ENCODE measurements at places on chromosomes 13 and 19.

GRCh38 chr19:10518444-10519361, 1.5 kb upstream of the S1PR5 start:
- peak; percentile 58 for DNase-seq

DNA sequence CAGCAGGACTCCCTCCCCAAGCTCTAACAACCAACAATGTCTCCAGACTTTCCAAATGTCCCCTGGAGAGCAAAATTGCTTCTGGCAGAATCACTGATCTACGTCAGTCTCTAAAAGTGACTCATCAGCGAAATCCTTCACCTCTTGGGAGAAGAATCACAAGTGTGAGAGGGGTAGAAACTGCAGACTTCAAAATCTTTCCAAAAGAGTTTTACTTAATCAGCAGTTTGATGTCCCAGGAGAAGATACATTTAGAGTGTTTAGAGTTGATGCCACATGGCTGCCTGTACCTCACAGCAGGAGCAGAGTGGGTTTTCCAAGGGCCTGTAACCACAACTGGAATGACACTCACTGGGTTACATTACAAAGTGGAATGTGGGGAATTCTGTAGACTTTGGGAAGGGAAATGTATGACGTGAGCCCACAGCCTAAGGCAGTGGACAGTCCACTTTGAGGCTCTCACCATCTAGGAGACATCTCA, 6.2 kb upstream of the CEACAM5 start:
- no peak for DNase-seq

- DNase-seq: no peak
Measured at GRCh38 chr13:107375701-107376340, 807.9 kb upstream of the ARGLU1 start.

- DNase-seq: peak; percentile 51
Measured at GRCh38 chr19:53157626-53158025, 1.2 kb downstream of the ZNF347 start.

DNA sequence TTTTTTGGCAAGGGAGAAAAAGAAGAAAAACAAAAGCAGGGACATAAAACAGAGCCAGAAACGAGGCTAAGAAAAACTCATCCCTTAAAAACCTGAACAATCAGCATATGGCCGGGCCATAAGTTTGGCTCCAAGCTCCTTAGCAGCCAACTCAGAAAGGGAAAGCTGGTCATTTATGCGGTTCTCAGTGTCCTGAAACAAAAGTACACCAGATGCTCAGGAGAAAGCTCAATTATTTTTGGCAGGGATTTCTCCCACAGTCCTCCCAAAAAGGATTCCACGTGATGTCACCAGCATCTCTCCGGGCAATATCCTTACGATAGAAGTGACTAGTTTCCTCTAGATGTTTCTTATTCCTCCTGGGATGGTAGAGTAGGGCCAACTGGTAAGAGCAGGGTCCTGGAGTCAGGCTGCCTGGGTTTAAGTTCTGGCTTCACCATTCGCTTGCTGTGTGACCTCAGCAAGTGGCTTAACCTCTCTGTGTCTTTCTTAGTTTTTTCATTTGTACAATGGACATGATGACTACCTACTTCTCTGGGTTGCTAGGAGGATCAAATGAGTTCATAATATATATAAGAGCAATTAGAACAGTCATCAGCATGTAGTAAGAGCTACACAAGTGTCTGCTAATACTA, 34.0 kb downstream of the PIN1 start:
- DNase-seq: no peak

DNA sequence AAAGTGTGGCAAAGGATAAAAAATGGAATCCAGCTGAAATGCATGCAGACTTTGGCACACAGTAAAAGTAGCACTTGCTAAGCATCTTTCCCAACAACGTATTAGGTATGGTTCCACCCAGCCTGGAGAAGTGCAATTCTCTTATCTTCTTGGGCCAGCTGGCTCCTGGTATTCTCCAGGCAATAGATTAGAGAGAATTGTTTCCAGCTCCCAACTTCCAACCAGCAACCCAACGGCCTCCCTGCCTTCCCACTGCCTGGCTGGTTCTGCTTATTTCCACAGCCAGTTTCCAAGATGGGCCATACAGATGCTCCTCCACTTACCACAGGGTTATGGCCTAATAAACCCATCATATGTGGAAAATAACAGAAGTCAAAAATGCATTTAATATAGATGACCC, 133.4 kb downstream of the OXGR1 start:
- no peak for DNase-seq

DNA sequence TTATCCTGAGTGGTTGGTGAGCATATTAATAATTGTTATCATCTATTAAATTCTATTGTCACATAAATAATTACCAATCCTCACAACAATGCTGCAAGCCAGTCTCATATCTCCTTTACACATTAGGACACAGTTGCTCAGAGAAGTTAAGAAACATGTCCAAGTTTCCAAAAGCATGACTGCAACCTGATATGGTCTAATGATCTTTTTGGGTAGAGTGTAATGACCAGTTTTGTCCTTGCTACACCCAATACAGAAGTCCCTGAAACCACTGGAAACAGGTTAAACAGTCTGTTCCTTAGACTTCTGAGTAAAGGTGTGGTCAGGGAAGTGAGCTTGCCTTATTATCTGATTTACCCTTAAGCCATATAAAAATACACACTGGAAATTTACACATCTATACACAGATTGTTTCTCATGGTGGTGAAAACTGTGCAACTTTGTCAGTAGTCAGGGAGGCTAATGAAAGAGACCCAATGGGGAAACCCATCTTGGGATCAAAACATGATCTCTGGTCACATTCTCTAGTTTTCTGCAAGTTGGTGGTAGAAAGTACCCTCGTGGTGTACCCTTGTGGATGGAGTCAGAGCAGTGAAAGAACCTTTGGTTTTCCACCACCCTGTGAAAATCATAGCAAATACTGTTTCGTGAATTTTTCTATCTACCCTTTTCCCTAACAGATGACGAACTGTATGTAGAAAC, 146.0 kb upstream of the KLF12 start:
- DNase-seq: no peak

GRCh38 chr19:28539759-28540158, 673.2 kb downstream of the UQCRFS1 start:
- no peak for DNase-seq

DNA sequence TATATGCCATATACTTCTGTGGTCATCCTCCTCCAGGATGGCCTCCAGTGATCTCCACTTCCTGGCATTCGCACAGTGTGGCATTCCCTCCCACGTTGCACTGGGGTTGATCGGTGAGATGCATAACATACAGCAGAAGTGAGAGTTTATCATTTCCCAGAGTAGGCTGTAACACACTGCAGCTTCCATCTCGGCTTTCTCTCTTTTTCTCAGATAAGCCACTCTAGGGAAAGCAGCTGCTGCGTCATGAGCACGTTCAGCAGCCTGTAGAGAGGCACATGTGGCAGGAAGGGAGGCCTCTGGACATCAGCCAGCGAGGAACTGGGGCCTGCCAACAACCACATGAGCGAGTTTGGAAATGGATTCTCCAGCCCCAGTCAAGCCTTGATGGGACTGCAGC, 807.1 kb downstream of the DIAPH3 start:
- no peak for DNase-seq
